ENCODE measurements at places on chromosomes 6 and 20.

DNA sequence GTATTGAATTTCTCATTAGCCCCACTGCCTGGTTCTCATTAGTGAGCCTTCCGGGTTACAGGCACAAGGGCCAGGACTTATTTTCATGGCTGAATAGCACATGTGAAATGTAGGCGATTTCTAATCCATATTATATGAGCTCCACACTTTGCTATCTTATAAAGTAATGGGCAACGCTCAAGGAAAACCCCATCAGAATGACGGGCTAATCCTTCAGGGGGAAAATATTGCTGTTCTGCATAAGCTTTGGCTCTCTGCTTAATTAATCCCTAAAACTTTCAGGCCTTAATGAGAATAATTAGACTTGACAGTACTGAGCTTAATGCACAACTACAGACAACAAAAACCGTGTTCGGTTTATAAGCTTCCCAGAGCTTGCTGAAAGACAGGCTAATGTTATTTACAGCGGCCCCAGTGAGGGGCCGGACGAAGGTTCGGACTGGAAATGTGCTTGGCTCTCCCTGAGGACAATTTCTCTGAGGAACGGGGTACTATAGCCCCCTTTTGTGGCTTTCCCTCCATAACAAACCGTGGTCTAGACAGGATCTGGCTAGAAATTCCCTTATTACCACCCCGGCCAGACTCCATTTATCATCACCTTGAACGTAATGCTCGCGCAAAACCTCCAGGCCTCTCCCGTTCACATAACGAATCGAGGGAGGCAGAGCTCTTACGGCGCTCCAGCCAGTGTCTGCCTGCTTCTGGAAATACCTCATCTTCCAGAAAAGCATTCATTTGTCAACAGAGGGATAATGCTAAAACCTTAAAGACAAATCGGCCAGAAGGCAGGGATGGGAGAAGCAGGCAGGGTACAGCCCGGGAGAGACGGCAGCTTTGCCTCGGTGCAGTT is 164.5 kb downstream of the CD83 start:
- DNase-seq, result no peak

DNA sequence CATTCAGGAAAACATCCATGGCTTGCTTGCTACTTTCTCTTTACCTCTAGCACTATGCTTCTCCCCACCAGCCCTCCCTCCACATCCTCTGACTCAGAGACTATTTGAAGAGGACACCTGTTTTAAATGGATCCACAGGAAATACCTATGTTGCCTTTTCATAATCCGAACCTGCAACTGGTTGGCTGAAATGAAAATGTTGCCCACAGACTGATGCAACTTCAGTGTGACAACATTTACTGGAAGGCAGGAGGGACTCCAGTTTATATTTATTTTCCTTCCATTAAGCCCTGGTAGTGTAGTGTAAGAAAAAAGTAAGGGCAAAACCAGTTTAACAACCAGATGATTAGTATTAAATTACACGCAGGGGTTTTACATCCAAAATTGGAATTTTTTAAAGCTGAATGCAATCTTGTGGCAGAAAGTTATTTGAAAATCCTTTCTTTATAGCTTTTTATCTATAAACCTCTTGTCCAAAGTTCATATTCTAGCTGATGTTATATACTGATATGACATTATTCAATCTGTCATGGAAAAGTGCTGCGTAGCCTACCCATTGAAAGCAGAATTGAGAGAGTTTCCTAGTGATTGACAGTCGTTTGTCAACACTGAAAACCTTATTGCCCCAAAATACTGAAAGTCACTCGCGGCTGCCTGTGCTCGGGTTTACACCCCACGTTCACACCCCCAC is 881 bp upstream of the AIG1 start:
- DNase-seq, result peak; percentile 86

- no peak for DNase-seq
These were observed 322.4 kb upstream of the TSHZ2 start for GRCh38 chr20:52649727-52650126.

GRCh38 chr20:46108435-46108841 is 9.7 kb upstream of the CD40 start:
- no peak for DNase-seq

DNA sequence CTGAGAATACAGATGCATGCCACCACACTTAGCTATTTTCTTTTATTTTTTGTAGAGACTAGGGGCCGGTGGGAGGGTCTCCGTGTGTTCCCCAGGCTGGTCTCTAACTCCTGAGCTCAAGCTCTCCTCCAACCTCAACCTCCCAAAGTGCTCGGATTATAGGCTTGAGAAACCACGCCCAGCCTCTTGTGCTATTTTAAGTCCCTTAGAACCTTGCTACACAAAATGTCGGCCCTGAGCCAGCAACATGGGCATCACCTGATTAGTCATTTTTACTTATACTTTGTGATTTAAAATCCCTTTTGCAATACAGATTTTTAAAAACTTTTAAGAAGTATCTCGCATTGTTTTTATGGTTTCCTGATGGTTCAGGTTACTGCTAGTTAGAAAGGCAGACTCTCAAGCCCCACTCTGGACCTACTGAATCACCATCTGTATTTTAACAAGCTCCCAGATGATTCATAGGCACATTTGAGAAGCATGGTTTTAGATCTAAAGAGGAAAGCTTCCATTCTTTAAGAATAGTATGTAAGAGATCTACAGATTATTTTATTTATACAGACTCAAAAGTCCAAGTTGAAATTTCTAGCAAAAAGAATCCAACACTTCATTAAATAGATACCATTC is 186.3 kb downstream of the PTPRT start:
- DNase-seq, result no peak

- DNase-seq, result no peak
These were observed 447.9 kb downstream of the TFAP2B start for GRCh38 chr6:51266604-51267003.
